ENCODE measurements at places on chromosomes 7 and 10. TPM values are rescaled to one million over a fixed set of nuclear protein-coding genes. Genes with fewer than 3 reads are reported as not detected.

Gene KIAA1217
- total RNA-seq = 24.0 TPM

Gene ACSM6
- total RNA-seq = 0.30 TPM

Gene HOXA9
- total RNA-seq = not detected

Gene HABP2
- not detected for total RNA-seq

Gene AKR1C4
- not detected for total RNA-seq

Gene NEURL1
- total RNA-seq = 0.54 TPM

Gene CPA1
- total RNA-seq = not detected

DNA sequence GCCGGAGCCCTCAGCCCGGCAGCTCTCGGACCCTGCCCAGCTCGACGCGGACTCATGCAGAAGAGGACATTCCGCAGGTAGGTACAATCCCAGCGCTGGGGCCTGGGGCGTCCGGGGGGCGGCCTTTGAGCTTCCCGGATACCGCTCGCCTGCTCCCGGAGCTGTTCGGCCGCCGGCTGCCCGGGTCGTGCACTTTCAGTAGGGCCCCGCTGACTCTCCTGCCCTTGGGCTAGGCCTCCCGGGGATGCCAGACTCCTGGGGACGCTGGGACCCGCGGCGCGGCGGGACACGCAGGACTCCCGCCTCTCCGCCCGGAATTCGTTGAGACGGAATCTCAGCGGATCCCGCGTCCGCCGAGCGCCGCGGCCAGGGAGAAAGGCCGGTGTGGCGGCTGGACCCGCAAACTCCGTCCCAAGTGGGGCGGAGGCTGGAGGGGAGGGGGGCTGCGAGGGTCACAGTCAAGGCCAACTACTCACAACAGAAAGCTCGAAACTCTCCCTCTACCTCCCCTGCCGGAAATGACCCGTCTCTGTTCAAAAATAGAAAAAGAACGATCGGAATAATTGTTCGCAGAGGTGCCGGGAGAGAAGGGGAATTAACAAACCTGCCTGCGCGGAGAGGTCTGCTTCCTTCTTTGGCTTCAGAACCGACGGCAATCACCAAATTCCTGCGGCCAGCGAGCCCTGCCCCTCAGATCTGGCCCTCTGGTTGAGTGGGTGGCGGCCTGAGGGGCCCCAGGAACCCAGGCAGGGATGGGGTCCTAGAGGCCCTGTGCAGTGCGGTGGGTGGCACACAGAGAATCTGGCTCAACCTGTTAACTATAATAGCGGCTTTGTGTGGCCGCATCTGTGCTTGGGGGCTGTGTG is 9.2 kb downstream of the TLX1 start:
- DNase-seq = no peak

- no peak for DNase-seq
Observed at GRCh38 chr10:103855424-103855823, at the start of gene SH3PXD2A. Gene SH3PXD2A (minus strand): TSS chr10:103855576. CDS start chr10:103855266, 310 bp downstream.

- no peak for DNase-seq
Observed at GRCh38 chr10:75358835-75359421, 42.6 kb downstream of the ZNF503 start.

- DNase-seq = peak; percentile 82
Observed at GRCh38 chr10:103197174-103197573, 4.1 kb upstream of the NT5C2 start.

DNA sequence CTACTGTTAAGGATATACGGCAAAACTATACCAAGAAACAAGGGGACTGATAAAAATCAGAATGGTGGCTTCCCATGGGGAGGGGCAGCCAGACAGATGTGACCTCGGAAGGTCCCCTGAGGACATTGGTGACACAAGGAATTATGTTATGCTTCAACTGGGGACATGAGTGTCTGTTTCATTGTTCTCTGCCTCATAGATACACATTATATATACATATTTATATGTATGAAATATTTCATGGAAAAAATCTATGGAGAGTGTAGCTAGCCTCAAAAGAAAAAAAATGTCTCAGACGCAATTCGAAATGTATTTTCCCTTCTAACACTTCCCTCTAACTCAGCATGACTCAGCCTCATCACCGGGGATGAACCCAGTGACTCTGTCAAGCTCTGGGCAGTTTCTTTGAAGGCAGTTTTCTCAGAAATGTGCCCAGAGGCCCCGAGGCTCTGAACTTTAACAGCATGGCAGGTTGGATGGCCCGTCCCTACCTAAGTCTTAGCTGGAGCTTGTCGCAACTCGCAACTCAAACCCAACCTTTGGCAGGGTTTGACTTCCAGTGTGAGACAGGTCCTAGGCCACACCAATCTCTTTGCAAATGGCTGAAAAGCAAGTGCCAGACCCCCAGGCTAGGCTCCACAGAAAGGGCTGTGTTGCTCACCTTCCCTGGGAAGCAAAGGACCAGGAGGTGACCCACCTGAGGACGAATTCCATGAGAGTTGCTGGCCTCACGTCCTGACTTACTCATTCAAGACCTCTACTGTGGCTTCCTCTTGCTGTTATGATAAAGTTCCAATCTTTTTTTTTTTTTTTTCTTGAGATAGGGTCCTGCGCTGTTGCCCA is 86.9 kb downstream of the CARD11 start:
- DNase-seq = peak; percentile 56

GRCh38 chr7:921581-922333 is 32.7 kb downstream of the ADAP1 start:
- peak; percentile 61 for DNase-seq

- no peak for DNase-seq
Observed at GRCh38 chr7:31917256-31917655, 153.0 kb downstream of the PDE1C start.

DNA sequence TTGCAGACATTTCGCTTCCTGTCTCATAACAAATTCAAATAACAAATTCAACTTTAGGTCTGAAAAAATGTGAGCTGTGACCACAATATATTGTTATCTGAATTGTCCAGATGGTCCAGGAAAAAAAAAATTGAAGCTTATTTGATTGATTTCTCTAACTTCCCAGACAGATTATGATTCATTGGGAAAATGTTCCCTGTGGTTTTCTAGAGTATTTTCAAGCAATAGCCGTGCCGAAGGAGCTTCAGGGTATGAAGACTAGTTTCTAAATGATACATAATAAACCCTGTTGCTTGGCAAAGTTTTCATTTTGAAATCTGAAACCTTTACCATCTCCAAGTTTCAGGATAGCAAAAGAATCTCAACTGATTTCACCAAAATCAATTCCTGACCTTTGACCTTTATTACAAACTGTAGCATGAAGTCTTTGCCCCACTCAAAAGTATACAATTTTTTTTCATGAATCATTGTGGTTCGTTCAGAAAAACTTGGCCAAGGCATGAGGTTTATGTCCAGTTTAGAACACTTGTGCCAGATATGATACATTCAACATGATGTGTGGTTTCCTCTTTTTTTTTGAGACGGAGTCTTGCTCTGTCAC is 109.9 kb downstream of the JCAD start:
- no peak for DNase-seq

DNA sequence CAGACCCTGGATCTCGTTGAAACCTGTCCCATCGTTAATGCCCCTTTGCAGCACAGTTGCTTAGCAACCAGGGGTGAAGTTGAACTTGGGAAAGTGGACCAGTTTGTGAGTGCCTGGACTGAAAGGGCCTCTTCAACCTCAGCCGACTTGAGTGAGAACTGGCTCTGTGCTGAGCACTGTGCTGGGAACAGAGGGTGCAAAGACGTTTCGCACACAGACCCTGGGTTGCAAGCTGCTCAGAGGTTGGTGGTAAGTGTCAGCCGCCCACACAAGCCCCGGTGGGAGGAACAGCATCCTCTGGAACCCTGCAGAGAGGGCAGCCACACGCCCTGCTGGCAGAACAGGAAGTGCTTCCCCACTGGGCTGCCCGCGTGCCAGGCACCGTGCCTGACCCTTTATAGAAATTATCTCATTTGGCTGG is 89.2 kb downstream of the CARD11 start:
- peak; percentile 73 for DNase-seq

Measured in cardiac septum (tissue), 1 donor.